Stimulated activated CD4-positive, alpha-beta T cell treated with anti-CD3 and anti-CD28 coated beads, Interleukin-12 subunit alpha, Interleukin-12 subunit beta, amount 100 ng/mL, for 48 hours (primary cell): ENCODE measurements at places on chromosomes 3 and 15.

GRCh38 chr3:170465955-170466354 lies 47.3 kb downstream of the CLDN11 start:
- DNase-seq, result no peak

- DNase-seq, result no peak
These were observed 29.3 kb downstream of the KNL1 start for GRCh38 chr15:40623361-40623760.

GRCh38 chr3:11390411-11391131 lies 118.4 kb downstream of the ATG7 start:
- no peak for DNase-seq

DNA sequence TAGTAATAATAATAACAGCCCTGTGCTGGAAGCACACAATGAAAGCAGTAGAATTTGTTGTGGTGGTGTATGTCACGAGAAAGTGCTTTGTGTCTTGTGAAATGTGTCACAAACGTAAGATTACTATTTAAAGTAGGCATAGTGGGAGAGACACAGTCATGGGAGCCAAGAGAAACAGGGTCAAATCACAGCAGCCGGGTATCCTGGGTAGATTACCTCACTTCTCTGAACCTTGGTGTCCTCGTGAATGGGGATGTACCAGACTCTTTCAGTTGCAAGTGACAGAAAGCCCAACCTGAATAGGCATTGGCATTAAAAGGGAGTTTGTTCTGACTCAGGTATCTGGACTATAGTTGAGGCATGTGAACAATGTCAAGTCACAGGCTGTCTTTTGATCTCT lies 29.1 kb upstream of the SRGAP3 start:
- no peak for DNase-seq

GRCh38 chr3:47022641-47023071 lies 43.2 kb downstream of the NBEAL2 start:
- no peak for DNase-seq

DNA sequence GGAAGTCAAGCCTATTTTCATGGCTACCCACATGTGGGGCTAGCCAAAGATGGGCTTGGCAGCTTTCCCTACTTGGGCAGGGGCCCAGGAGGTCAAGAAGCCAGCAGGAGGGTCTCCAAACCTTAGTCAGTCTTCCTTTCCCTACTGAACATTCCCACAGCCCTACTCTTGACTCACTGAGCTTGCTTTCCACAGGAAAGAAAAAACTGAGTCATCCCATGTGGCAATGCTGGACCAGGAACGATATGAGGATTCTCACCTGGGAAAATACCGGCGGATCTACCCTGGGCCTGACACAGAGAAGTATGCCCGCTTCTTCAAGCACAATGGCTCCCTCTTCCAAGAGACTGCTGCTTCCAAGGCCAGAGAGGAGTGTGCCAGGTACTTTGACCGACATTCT lies 3.7 kb upstream of the NGRN start:
- DNase-seq, result no peak

DNA sequence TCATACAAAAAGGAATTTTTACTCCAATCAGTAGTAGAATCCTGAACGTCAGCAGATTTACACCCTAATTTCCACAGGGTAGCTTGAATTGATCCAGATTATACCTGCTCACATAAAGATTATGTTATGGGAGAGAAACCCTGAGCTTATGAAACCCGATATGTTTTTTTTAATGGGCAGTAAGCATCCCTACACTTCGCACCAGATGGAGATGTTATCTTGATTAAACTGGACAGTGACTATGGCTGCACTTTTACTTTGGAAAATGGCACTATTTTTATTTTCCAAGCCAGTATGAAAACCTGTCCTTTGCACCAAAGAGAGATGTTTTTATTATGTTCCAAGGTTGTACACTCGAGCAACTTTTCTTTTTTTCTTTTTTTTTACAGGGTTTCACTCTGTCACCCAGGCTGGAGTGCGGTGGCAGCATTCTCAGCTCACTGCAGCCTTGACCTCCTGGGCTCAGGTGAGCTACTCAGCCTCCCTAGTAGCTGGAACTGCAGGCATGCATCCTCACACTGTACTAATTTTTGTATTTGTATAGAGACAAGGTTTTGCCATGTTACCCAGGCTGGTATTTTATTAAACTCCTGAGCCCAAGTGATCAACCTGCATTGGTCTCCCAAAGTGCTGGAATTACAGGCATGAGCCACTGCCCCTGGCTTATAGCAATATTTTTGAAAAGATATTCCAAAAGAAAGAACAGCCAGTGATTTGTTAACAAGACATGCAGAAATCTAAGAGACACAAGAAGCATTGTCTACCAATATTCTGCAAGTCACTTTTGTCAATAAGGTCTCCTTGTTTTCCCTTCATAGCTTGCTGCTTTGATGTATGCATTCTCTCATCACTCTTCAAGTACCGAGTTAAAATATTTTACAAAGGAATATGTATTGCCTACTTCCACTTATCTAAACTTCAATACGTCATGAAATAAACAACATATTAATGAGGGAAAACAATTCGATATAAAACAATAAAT lies 1412.6 kb downstream of the ZPLD1 start:
- DNase-seq, result no peak

GRCh38 chr3:11143476-11143875 lies 10.8 kb upstream of the HRH1 start:
- no peak for DNase-seq

DNA sequence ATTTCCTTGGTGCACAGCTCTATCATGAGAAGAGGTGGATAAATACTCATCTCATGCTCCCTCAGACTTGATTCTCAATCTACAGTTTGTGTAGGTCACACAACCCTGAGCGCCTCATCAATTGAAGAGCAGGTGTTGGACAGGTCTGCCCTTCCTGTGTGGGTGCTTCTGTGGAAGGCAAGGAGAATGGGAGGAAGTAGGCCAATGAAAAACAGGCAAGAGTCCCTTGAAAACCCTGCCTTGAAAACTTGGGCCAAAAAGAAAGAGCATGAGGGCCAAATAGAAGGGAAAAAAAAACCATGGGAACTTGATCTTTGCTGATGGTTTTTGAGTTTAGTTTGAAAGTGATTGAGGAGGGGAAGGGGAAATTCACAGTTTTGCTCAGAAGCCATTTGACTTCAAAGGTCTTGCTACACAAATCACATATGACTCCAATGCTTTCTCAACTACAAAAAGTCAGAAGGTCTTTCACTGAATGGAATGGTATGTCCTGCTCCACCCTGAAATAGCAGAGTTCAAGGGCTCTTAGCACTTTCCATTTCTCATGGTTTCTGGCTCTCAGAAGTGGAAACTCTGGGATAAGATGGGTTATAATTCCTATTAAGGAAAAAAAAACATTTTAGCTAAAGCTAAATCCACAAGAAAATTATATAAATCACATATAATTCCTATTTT lies 37.2 kb upstream of the TM4SF1 start:
- no peak for DNase-seq

GRCh38 chr3:133943031-133943535 lies 47.4 kb upstream of the RAB6B start:
- DNase-seq, result no peak

DNA sequence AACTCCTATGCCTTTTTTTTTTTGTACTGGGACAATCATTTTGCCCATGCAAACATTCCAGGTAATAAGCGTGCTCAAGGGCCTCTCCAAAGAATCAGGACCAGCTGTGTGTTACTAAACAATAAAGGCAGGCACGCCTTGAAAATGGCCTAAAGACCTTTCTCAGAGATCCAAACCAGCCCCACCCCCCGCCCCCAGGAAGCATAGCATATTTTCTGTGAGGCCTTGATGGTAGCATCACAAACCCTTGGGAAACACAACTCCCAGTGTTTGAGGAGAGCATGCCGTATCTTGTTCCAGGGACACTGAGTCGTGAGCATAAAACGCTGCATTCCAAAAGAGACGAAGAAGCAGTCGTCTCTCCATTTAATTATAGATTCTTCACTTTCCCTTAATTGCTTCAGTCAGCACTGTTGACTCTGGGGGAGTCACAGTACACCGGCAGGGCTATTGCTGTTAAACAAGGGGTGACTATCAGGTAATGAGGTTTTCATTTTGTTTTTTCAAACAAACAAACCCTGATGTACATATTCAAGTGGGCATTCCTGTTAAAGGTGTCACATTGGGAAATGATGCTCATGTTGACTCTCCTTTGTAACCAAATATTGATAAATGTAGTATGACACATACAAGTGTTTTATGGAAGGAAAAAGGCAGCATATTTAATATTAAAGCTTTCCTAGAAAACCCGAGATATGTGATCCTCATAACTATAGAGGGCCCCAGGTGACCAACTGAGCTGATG lies 4.4 kb upstream of the TPM1 start:
- DNase-seq, result no peak

DNA sequence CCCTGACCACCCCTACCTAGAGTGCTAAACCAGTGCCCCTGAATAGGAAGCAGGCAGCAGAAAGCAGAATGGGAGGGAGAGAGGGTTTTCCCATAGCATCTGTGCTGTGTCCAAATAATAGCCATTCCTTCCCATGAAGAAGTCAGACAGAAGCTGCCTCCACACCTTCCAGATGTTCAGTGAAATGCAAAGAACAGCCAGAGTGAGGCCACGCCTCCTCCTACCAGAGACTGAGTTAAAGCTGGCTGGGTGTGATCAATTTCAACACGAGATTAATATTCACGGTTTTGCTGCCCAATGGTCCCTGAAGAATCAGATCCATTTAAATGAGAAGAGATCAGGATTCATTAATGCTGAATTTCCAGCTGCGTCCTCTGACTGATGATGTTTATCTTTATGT lies 111.8 kb downstream of the SRGAP3 start:
- no peak for DNase-seq

GRCh38 chr3:141788149-141788548 lies 24.9 kb downstream of the GRK7 start:
- no peak for DNase-seq

DNA sequence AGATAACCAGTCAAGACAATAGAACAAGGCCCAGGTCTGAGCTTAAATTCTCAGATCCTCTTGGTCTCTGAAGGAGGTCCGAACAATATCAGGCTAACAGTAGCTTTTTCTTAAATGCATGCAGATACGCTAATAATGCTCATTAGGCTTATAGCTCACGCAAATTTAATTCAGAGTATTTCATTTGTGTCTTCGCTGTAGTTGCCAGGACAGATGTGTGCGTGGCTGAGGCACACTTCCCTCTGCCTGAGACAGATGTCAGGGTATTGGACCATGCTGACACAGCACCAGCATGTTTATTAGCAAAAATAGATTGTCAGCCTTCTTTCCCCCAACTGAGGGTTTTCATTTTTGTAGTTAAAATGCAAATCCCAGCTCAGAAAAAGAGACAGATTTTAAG lies 102.9 kb upstream of the BFSP2 start:
- DNase-seq, result no peak
